Mesothelial cell of epicardium (in vitro differentiated cells): ENCODE measurements at places on chromosomes 5 and 9. TPM values are rescaled to one million over a fixed set of nuclear protein-coding genes. Genes with fewer than 3 reads are reported as not detected.

Gene FBXL7
- 68.8 to 70.7 TPM (median 70.0 TPM) in 3 replicates for total RNA-seq

DNA sequence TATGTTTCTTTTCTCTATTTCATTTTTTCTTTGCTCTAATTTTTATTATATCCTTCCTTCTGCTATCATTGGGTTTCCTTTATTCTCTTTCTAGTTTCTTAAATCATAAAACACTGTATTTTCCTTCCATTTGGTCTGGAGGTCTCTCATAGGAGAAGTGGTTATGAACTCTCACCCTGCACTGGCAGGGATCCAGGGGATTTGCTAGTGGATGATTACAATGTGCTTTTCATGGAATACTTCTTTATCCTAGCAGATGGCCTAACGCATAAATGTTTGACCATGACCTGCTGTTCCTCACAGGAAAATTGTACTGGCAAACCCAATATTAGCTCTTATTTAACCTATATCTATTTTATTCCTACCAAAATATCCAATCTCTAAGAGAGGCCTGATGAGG is 31.5 kb upstream of the SGCD start:
- DNase-seq: no peak
- no peaks in the 10 kb centered on the region for H3K27me3 ChIP-seq
- no peak overlapping the region for H3K4me3 ChIP-seq
- H3K36me3 ChIP-seq: no peaks in the 10 kb centered on the region
- no peaks in the 10 kb centered on the region for H3K4me1 ChIP-seq

- DNase-seq: no peak
- peaks cover 50% of the 10 kb centered on the region for H3K27me3 ChIP-seq
- peak overlapping the region; percentile 3 for H3K4me3 ChIP-seq
- no peak overlapping the region for H3K27ac ChIP-seq
- peaks cover 23% of the 10 kb centered on the region for H3K4me1 ChIP-seq
Measured at GRCh38 chr5:88888291-88888690, 5.3 kb upstream of the MEF2C start.

- H3K4me3 ChIP-seq: no peak overlapping the region
- H3K27me3 ChIP-seq: no peaks in the 10 kb centered on the region
- no peaks in the 10 kb centered on the region for H3K36me3 ChIP-seq
- H3K4me1 ChIP-seq: peaks cover 25% of the 10 kb centered on the region
- peak overlapping the region; percentile 88 for H3K27ac ChIP-seq
Measured at GRCh38 chr5:56123531-56124243, 109.4 kb downstream of the ANKRD55 start.

GRCh38 chr5:143524338-143524945 is 121.0 kb upstream of the NR3C1 start:
- no peak for DNase-seq
- H3K4me3 ChIP-seq: no peak overlapping the region
- no peak overlapping the region for H3K27ac ChIP-seq
- no peaks in the 10 kb centered on the region for H3K27me3 ChIP-seq

GRCh38 chr5:32426440-32427151 is 17.9 kb downstream of the ZFR start:
- DNase-seq: no peak
- H3K4me3 ChIP-seq: no peak overlapping the region
- H3K4me1 ChIP-seq: peaks cover 6% of the 10 kb centered on the region
- H3K36me3 ChIP-seq: peaks cover 56% of the 10 kb centered on the region

DNA sequence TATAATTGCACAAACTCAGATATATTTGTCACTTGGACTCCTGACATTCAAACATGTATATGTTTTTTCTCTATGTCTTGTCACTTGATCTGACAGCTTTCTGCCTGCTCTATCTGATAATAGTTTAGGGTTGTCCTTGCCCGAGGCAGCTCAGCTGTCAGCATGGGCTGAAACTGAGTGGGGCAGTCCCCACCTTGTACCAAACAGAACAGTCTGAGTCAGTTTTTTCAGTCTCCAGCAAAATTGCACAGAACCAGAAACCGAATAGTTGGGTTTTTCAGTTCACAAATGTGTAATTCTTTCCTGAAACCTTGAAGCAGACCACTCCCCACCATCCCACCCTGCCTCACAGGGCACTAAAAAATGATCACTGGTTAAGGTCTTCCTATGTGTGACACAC is 9.5 kb upstream of the HAND1 start:
- peaks cover 34% of the 10 kb centered on the region for H3K27me3 ChIP-seq
- DNase-seq: no peak
- peaks cover 59% of the 10 kb centered on the region for H3K4me1 ChIP-seq
- H3K4me3 ChIP-seq: no peak overlapping the region
- H3K36me3 ChIP-seq: no peaks in the 10 kb centered on the region

- DNase-seq: no peak
- H3K4me3 ChIP-seq: no peak overlapping the region
- no peaks in the 10 kb centered on the region for H3K4me1 ChIP-seq
- H3K36me3 ChIP-seq: no peaks in the 10 kb centered on the region
- peaks cover 13% of the 10 kb centered on the region for H3K27me3 ChIP-seq
- no peak overlapping the region for H3K27ac ChIP-seq
Measured at GRCh38 chr9:76877961-76878360, 28.0 kb downstream of the PRUNE2 start.

DNA sequence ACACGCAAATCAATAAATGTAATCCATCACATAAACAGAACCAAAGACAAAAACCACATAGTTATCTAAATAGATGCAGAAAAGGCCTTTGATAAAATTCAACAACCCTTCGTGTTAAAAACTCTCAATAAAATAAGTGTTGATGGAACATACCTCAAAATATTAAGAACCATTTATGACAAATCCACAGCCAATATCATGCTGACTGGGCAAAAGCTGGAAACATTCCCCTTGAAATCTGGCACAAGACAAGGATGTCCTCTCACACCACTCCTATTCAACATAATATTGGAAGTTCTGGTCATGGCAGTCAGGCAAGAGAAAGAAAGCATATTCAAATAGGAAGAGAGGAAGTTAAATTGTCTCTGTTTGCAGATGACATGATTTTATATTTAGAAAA is 1946.3 kb upstream of the CDH9 start:
- no peaks in the 10 kb centered on the region for H3K36me3 ChIP-seq
- no peak for DNase-seq
- H3K4me1 ChIP-seq: no peaks in the 10 kb centered on the region
- no peak overlapping the region for H3K27ac ChIP-seq
- H3K27me3 ChIP-seq: no peaks in the 10 kb centered on the region
- H3K4me3 ChIP-seq: no peak overlapping the region

Gene SHOC1
- total RNA-seq: not detected in 3 replicates

Gene ROR2
- 36.7 to 41.0 TPM (median 39.7 TPM) in 3 replicates for total RNA-seq

Gene PRKAA1
- total RNA-seq: 56.3 to 60.4 TPM (median 57.7 TPM) in 3 replicates

DNA sequence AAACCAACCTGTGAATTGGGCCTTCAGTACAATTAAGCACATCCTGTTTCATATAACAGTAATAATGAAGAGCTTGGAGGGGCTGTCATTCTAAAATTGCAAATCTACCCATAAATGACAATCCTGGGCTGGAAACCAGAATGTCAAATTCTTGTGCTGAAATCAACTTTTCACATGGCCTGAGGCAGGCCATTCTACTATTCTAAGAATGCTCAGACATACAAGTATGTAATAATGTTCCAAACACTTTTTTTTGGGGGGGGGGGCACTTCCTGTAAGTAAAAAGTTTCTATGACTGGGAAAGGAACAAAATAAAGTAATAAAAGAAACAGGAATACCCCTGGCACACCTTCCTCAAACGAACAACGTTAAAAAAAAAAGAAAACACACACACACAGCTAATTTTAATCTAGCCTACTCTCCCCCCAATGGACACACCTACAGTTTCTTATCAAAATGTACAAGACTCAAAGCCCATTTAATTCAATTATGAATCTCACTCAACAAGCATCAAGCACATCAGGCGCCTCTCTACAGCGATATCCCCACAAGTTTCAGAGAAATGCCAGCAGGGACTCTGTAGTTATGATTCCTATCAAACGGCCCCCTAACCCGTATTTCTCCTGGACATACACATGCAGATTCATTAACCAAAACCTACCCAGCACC is 1.4 kb downstream of the ETF1 start:
- no peak for DNase-seq
- peak overlapping the region; percentile 100 for H3K27ac ChIP-seq
- no peaks in the 10 kb centered on the region for H3K27me3 ChIP-seq
- H3K36me3 ChIP-seq: no peaks in the 10 kb centered on the region
- peak overlapping the region; percentile 99 for H3K4me3 ChIP-seq

DNA sequence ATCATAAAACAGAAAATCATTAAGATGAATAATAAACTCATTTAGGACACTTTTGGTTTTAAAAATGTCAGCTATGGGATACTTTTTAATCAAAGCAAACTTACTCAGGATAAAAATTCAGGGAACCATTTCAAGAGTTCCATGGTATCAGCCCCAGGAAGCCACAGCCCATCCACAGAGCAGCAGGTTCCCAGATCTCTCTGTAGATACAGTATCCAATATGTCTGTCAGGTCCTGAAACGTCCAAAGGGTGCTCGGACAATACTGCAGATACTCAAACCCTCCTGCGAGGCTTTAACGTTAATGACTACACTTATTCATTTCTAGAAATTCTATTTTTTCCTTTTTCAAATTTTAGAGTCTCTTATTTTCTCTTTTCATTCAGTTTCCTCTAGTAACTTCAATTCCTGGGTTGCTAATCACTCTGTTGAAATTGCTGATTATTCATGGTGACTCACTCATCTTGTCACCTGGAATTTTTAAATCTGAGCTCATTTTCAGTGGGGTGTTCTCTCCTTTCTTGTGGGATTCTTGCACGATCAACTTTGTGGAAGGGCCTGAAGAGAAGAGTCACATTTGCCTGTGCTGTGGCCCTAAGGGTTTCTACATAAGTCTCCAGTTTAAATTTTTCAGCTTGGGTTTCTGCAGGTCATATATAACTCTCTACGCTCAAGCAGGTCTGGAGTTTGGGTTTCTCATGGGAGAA is 435.8 kb downstream of the CTNND2 start:
- no peaks in the 10 kb centered on the region for H3K36me3 ChIP-seq
- no peaks in the 10 kb centered on the region for H3K27me3 ChIP-seq
- H3K27ac ChIP-seq: no peak overlapping the region
- no peak overlapping the region for H3K4me3 ChIP-seq
- no peaks in the 10 kb centered on the region for H3K4me1 ChIP-seq

DNA sequence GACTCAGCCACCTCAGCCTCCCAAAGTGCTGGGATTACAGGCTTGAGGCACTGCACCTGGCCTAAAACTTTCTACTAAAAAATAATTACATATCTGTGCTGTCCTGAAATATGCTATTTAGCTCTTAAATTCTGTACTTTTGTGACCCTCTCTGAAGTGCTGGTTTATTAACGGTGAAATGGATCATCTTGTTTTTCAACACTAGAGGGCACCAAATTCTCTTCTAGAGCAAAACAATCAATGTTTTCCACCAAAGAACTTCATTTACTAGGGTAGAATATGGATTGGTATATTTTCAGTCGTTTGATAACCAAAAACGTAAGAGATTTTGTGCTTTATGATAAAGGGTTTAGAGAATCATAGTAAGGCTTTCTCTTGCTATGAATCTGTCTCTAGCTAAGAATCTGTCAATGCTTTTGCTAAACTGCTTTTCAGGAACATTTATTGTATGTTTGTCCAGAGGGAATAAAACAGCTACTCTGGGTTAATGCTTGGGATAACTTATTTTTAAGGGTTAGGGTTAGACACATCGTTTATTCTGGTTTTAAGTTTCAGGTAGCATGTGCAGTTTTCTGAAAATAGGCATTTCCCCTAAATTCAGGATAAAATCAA is 63.6 kb downstream of the RNF180 start:
- DNase-seq: no peak
- H3K27ac ChIP-seq: no peak overlapping the region
- no peaks in the 10 kb centered on the region for H3K27me3 ChIP-seq
- no peak overlapping the region for H3K4me3 ChIP-seq
- peaks cover 10% of the 10 kb centered on the region for H3K36me3 ChIP-seq

- peaks cover 19% of the 10 kb centered on the region for H3K4me1 ChIP-seq
- no peaks in the 10 kb centered on the region for H3K27me3 ChIP-seq
- peak overlapping the region; percentile 21 for H3K27ac ChIP-seq
- peaks cover 11% of the 10 kb centered on the region for H3K36me3 ChIP-seq
Measured at GRCh38 chr5:73032635-73033034, 76.8 kb downstream of the FCHO2 start.

- H3K27me3 ChIP-seq: peaks cover under 1% of the 10 kb centered on the region
- DNase-seq: no peak
- peaks cover 3% of the 10 kb centered on the region for H3K36me3 ChIP-seq
- peaks cover 2% of the 10 kb centered on the region for H3K4me1 ChIP-seq
- H3K27ac ChIP-seq: no peak overlapping the region
Measured at GRCh38 chr5:67817652-67818051, 397.9 kb upstream of the PIK3R1 start.

DNA sequence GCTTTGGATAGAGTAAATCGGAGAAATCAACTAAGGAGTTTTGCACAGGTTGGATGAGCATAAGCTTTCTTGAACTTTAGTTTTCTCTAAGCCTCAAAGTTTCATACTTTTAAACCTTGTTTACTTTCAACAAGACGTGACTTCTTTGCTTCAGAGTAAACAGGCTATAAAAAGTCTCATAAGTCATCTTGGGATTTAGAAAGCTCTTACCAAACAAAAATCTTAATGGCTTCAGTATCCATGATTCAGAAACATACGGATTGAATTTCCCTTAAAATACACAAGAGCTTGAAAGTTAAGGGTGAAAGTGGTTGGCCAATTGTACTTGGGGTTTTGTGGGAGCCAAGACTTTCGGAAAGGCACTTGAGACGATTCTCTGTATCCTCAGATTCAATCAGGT is 270.9 kb upstream of the ANKH start:
- H3K4me3 ChIP-seq: no peak overlapping the region
- DNase-seq: no peak
- H3K27me3 ChIP-seq: peaks cover 40% of the 10 kb centered on the region
- no peaks in the 10 kb centered on the region for H3K4me1 ChIP-seq
- no peaks in the 10 kb centered on the region for H3K36me3 ChIP-seq
- H3K27ac ChIP-seq: no peak overlapping the region

DNA sequence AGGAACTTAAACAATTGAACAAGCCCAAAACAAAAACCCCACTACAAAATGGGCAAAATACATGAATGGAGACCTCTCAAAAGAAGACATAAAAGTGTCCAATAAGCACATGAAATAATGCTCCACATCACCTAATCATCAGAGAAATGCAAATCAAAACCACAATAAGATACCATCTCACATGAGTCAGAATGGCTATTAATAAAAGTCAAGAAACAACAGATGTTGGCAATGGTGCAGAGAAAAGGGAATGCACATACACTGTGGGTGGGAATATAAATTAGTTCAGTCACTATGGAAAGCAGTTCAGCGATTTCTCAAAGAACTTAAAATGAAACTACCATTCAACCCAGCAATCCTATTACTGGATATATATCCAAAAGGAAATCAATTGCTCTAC is 337.4 kb upstream of the GRIA1 start:
- DNase-seq: no peak
- H3K27ac ChIP-seq: no peak overlapping the region
- H3K27me3 ChIP-seq: peaks cover 13% of the 10 kb centered on the region
- H3K4me1 ChIP-seq: no peaks in the 10 kb centered on the region

Gene PCDHA3
- total RNA-seq: 0.31 to 0.40 TPM (median 0.32 TPM) in 3 replicates

Gene SLC2A6
- total RNA-seq: 8.2 to 9.0 TPM (median 8.2 TPM) in 3 replicates

Gene SCGB3A2
- total RNA-seq: 0.49 TPM in 1 of 3 replicates, not detected in the others

Gene PHF24
- total RNA-seq: 0.62 to 0.99 TPM (median 0.83 TPM) in 3 replicates

Gene MYMK
- total RNA-seq: not detected in 3 replicates

Gene TAF1L
- total RNA-seq: 0.05 TPM in 1 of 3 replicates, not detected in the others

Gene PCDHGA12
- 4.1 to 5.2 TPM (median 4.5 TPM) in 3 replicates for total RNA-seq

Gene ATP10B
- total RNA-seq: 0.09 to 0.14 TPM in 2 of 3 replicates, not detected in the other

Gene IL9
- total RNA-seq: not detected in 3 replicates

- H3K36me3 ChIP-seq: no peaks in the 10 kb centered on the region
- H3K27me3 ChIP-seq: no peaks in the 10 kb centered on the region
- peaks cover 26% of the 10 kb centered on the region for H3K4me1 ChIP-seq
- H3K4me3 ChIP-seq: no peak overlapping the region
- no peak overlapping the region for H3K27ac ChIP-seq
Measured at GRCh38 chr5:59799668-59800346, 93.7 kb downstream of the PDE4D start.
